Stimulated activated CD4-positive, alpha-beta T cell treated with anti-CD3 and anti-CD28 coated beads, Interleukin-12 subunit alpha, Interleukin-12 subunit beta, amount 100 ng/mL, for 24 hours (primary cell): ENCODE measurements at places on chromosomes 2 and 18.

- DNase-seq = no peak
Measured at GRCh38 chr2:222869252-222869560, 8.4 kb downstream of the ACSL3 start.

GRCh38 chr18:34352385-34353163 is 127.9 kb upstream of the NOL4 start:
- no peak for DNase-seq

DNA sequence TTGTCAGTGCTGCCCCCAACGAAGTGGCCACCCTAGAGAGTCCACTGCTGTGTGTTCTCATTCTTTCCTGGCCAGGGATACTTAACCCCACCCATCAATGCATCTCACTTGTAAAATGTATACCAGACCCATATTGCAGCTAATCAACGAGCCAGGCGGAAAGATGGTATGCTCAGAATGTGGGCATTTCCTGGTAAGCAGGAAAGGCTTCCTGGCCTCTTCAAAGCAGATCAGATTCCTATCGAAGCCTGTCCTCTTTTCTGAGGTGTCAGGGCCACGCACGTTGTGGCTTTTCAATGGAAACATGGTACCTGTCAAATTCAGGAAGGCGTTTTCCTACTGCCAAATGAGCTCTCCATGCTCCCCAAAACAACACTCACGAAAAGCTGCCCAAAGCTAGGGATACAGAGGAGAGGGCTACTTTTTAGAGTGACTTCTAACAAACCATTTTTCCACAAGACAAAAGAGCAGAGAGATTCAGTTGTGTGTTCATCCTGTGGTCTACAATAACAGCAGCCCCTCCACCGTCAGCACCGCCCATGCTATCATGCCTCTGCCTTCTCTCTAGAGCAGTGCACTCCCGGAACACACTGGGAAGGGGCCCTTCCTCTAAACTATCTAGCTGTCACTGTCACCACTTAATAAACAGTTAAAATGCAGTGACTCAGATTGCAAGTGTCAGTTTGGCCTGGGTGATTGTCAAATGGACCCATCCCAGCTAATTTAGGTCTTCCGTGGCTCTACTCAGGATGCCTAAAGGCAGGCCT is 535.1 kb downstream of the RNF144A start:
- DNase-seq = no peak

DNA sequence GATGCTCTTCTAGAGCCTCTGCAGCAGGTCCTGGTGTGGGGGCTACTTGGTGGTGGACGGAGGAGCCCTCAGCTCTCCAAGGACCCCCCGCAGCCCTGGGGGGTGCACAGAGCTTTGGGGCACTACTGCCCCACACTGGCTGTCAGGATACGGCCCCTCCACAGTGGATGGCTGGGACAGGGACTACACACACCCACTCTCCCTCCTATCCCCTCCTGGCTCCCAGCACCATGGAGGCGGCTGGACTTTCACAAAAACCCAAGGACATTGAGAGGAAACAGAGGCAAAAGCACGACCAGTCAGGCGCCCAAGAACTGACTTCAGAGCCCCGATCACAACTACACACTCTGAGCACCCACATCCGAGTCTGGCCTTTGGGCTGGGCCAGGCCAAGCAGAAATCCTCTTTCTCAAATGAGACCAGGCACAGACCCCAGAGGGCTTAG is 12.6 kb downstream of the GPR35 start:
- no peak for DNase-seq

DNA sequence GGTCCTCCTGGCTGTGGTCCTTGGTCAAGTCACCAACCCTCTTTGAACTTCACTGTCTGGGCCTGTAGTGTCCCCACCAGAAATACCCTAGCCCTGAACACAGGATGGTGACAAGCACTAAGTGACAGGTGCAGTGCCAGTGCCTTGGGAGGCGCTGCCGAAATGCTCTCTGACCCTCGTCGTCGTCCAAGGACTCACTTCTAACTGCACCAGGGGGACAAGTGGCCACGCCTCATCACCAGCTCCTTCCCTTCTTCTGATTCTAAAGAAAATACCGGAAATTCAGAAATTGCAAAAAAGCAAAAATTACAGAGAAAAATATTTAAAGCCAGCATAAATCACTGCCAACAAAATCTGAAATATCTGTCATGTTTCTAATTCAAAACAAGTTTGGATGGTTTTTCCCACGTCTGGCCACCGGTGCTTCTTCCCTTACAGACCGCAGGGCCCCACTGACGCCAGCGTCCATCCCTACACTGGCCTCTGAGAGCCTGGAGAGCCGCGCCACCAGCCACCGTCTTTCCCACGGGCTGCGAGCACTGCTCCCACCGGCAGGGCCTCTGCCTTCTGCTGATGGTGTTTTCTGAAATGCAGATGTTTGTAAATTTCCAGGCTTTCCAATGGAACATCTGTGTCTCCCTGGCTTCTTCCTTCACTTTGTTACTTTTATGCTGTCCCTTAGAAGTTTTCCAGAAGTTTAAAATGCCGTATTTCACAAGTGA is 37.4 kb upstream of the GPC1 start:
- DNase-seq = no peak

- no peak for DNase-seq
Measured at GRCh38 chr2:171478345-171478744, 43.9 kb upstream of the CYBRD1 start.

- DNase-seq = no peak
Measured at GRCh38 chr2:101518578-101519492, 43.9 kb upstream of the RFX8 start.

- DNase-seq = peak; percentile 4
Measured at GRCh38 chr2:152407204-152407721, 72.3 kb downstream of the FMNL2 start.

DNA sequence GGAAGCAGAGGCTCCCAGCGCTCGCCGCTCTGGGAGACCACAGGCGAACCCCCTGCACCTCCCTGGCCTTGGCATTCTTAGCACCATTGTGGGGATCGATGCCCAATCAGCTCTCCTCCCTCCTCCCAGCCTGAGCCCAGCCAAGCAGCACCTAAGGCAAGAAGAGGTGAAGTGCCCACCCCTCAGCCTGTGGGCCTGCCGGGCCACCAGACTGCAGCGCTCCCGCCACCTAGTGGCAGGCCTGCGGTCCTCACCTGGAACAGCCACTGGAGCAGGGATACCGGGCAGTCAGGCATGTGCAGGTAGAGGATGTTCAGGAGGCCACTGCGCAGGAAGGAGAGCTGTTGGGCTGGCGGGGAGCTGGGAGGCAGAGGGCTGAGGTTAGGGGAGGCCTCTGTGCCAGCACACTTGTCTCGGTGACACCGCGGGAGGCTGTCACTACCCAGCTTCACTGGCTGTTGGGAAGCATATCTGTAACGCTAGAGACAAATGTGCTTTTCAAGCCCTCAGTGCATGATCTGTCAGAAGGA is 35.2 kb downstream of the FAM178B start:
- DNase-seq = peak; percentile 52

DNA sequence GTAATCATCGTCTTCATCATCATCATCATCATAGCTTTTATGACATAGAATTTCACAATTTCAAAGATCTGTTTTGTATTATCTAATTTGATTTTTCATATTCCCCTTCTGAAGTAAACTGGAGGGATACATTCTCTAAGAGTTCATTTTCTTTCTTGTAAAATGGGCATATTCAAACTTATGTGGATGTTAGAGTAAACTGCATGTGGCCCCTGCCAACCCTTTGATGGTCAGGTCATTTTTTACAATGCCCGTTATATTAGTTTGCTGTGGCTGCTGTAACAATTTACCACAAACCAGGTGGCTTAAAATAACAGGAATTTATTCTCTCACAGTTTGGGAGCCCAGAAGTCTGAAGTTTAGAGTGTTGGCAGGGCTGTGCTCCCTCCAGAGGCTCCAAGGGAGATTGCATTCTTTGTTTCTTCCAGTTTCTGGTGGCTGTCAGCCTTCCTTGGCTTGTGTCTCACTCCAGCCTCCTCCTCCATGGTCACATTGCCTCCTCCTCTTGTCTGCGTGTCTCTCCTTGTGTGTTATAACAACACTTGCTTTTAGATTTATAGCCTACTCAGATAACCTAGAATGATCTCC is 127.5 kb upstream of the MMADHC start:
- no peak for DNase-seq

DNA sequence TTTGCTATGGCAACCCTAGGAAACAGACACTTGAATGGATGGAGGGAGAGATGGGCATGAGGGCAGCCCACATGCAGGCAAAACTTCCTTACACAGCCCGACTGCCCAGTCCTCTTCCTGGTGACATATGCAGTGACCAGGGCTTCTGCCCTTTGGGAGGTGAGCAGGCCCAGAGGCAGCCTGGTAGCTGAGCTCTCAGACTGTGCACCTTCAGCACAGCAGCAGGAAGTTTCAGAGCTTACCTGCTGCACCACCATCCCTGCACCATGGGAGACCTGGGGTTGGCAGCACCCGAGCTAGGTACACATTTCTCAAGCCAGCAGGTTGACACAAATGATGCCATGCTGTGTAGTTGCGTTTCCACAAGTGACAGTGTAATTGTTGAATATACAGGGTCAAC is 97.6 kb upstream of the LMAN1 start:
- DNase-seq = no peak

GRCh38 chr18:66949419-66949818 is 345.5 kb upstream of the CDH19 start:
- DNase-seq = no peak

GRCh38 chr2:195838002-195838401 is 181.0 kb downstream of the SLC39A10 start:
- no peak for DNase-seq

GRCh38 chr2:177881008-177881747 is 191.4 kb downstream of the PDE11A start:
- no peak for DNase-seq

DNA sequence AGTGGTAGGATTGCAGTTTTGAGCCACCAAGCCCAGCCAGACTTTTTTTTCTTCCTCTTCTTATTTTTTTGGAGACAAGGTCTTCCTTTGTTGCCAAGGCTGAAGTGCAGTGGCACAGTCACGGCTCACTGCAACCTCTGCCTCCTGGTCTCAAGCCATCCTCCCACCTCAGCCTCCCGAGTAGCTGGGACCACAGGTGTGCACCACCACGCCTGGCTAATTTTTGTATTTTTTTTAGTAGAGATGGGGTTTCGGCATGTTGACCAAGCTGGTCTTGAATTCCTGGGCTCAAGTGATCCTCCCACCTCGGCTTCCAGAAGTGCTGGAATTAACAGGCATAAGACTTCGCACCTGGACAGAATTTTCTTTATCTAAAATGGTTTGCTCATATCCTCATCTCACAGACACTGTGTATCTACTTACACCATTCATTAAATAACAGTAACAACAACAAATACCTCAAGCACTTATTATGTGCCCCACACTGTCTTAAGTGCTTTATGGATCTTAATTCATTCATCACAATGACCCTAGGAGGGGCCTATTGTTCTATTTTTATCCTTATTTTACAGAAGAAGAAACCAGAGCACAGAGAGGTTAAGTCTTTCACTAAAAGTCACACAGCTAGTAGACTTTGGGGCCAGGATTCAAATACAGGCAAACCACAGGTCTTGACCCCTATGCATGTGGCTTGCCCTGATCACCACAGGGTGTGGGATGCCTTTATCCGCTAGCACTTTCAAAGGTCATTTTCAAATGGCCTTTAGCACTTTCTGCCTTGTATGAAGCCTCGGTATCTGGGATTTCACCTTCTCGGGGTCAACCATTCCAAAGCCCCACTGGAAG is 39.6 kb downstream of the MYCN start:
- DNase-seq = no peak

DNA sequence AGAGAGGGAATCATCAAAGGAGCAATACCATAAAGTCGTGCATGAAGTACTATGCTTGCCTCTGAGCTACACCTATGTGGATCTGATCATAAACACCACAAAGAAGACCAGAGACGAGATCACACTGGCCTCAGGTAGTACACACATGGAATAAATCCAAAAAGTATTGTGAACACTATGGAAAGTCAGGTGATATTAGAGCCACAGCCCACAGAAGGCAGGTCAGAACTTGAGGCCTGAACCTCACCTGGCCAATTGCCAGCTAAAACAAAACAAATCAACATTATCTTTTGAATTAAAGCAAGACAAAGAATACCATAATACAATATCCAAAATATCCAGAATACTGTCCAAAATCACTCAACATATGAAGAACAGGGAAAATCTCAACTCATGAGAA is 371.1 kb downstream of the NCKAP5 start:
- no peak for DNase-seq

DNA sequence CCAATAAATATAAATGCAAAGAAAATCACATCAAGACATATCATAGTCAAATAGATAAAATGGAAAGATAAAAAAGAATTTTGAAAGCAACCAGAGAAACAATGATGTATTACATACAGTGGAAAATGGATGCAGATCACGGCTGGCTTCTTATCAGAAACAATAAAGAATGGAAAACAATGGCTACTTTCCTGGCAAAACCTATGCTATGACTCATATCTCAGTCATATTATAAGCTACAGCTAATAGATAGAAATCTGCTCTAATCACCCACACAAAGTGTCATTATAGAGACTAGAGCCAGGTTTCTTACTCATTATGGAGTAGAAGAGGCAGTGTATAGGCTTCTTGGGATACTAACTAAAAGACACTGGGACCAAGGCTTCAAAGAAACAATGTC is 93.5 kb upstream of the TACR1 start:
- DNase-seq = no peak

DNA sequence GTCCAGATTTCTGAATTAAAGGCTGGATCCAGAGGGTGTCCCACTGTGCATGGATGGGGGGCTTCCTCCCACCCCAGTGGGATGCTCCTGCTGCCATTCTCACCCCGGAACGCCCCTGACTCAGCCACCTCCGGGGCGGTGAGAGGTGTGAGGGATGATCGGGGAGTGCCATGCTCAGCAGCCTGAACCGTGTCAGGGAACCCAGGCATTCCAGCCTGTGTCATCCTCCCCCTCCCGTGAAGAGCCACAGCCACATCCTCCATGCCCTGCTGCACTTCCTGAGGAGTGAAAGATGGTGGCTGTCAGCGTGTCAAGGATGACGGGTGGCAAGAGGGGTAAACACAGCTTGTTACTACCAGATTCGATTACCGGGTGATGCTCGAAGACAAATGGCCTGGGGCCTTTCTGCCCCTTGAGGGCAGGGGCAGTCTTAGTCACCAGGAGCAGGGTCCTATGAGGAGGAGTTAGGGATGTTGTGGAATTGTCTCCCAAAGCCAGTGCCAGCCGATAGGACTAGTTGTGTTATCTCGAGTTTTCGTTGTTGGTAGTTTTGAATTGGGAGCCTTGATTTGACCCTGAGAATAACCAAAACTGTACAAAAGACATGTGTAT is 80.8 kb downstream of the TCF7L1 start:
- no peak for DNase-seq

- DNase-seq = no peak
Measured at GRCh38 chr2:128566671-128567070, 248.0 kb upstream of the HS6ST1 start.

DNA sequence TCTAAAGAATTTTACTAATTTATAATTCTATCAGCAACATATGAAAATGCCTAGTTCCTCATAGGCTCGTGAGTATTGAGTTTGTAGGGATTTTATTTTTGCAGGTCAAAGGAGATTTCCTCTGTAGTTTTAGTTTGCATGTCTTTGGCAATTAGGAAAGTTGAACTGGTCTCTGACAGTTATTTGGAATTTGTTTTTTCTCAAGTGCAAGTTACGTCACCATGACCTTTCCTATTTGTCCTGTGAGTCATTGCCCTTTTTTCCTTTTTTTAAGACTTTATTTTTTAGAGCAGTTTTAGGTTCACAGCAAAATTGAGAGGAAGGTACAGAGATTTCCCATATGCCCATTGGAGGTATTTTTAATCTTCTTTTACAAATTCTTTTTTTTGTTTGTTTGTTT is 29.0 kb downstream of the RAMP1 start:
- DNase-seq = no peak
